Dermis microvascular lymphatic vessel endothelial cell (primary cell): ENCODE measurements at places on chromosomes 2 and 18.
A peak's percentile ranks its signal among the peaks of the same experiment; 100 is the strongest.

- DNase-seq: no peak
These were observed 7.6 kb downstream of the PLEKHM3 start for GRCh38 chr2:208017721-208018120.

DNA sequence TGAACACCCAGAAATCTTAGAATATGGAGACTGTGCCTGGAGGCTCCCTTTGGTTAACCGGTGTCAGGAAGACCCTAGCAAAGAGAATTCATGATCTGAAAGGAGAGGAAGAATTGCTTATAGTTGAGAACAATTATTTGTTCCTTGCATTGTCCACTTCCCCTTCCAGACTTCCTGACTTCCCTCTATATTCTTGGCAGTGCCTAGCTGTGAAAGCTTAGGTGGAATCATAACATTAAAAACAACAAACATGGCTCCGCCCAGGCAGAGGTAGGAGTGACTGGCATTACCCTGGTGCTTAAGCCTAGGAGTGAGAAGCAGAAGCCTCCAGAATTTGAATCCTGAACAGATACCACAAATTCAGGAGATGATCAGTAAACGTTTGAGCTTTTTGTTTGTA, 1.9 kb downstream of the TTL start:
- no peak for DNase-seq

DNA sequence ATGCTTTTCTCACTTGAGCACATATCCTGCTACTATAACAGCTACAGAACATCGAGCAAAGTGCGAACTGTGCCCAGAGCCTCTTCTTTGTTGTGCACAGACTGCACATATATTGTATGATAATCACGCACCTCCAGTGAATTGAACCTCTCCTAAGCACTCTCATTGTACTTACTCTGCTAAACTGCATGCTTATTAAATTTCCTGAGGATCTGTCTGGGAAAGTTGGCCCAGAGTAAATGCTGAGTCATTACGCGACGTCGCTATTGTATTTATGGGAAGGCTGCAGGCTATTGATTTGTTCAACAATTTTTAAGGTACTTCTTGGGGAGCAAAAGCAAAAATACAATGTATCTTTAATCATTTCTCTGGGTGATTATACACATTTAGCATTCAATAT, 399.6 kb upstream of the DSEL start:
- DNase-seq: no peak

- no peak for DNase-seq
These were observed 162.7 kb upstream of the HDAC4 start for GRCh38 chr2:239563561-239563960.

GRCh38 chr2:120854766-120855530, 119.3 kb downstream of the GLI2 start:
- DNase-seq: no peak

- DNase-seq: no peak
These were observed 9.3 kb upstream of the RNU4ATAC start for GRCh38 chr2:121521359-121521758.

DNA sequence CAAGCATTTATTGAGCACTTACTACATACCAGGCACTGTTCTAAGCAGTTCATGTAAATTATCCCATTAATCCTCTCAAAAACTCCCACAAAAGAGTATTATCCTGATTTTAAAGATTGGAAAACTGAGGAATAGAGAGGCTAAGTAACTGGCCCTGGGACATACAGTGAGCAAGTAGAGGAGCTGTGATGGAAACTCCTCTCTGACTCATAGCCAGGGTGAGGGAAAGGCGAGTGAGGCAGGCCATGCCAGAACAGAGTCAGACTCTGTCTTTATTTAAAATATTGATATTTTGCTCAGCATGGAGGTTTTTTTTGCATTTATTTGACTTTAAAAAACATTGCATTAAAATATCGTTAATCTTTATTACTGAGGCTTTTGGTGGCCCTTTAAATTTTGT, 208.0 kb downstream of the LOXHD1 start:
- DNase-seq: no peak

GRCh38 chr2:46269544-46270273, 27.5 kb upstream of the EPAS1 start:
- DNase-seq: peak; percentile 70

- DNase-seq: no peak
These were observed 210.8 kb upstream of the SLC35G4 start for GRCh38 chr18:11398625-11399024.

GRCh38 chr2:85066874-85067351, 66.3 kb upstream of the TCF7L1 start:
- peak; percentile 86 for DNase-seq

GRCh38 chr2:109230941-109231420, 102.0 kb downstream of the SH3RF3 start:
- no peak for DNase-seq

- DNase-seq: no peak
These were observed 9.9 kb downstream of the SGPP2 start for GRCh38 chr2:222434204-222434603.

- no peak for DNase-seq
These were observed 84.9 kb downstream of the ICOS start for GRCh38 chr2:204021290-204022081.

DNA sequence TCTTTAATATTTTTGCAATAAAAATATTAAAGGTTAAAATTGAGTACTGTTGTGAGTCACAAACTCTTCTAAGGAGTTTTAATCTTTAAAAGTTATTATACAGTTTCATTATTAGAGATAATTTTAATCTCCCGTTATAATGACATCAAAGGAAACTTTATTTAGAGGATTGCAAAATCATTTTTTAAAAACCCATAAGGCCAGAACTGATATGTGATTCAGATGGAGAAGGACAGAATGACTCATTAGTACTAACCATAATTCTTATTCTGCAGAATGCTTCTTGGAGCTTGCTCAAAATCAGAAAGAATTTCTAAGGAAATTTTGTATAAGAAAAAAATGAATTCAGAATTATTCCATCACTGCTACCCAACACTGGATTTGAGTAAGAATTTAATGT, 12.5 kb upstream of the HNRNPLL start:
- no peak for DNase-seq

- DNase-seq: no peak
These were observed 24.0 kb upstream of the B3GNT7 start for GRCh38 chr2:231371430-231372054.

GRCh38 chr18:75159238-75159518, 49.8 kb downstream of the PTGR3 start:
- no peak for DNase-seq

DNA sequence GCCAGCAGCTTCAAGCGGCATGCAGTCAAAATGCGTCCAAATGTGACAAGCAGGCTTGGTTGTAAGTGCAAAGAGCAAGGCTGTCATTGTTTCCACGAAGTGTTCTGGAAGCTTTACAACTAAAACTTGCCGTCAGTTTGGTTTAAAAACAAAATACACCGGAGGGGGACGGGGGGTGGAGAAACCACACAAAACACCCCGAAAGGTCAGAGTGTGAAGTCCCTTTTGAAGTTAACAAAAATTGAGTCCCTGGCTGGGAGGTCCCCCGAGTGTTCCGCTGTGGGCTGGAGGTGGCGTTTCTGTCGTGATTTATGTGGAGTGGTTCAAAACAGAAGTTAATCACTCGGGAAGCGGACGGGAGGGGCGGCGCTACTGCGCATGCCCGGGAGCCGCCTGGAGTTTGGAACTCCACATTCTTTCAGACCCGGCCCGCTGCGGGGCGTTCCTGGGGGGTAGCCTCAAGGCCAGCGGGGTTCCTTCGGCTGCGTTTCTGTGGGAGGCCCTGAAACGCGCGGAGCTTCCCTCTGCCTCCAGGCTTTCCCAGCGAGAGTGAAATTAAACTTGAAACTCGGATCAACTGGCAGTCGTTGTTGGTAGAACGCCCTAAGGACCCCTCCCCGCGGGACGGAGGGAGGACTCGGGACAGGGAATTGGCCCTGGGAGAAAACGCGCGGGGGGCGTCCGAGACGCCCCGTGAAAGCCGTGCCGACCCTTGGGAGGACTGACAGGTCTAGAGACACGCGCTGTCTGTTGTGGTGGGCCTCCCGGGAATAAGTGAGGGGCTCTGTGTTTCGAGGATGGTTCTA, 1.4 kb downstream of the TGIF1 start:
- DNase-seq: peak; percentile 85

- DNase-seq: no peak
These were observed 11.6 kb downstream of the ATAD2B start for GRCh38 chr2:23915327-23915726.

- DNase-seq: no peak
These were observed 307.1 kb downstream of the OSR1 start for GRCh38 chr2:19051203-19051831.

- no peak for DNase-seq
These were observed 1083.2 kb downstream of the SOCS6 start for GRCh38 chr18:71371951-71372605.
